Stimulated activated CD8-positive, alpha-beta memory T cell treated with anti-CD3 and anti-CD28 coated beads, Interleukin-4, amount 100 ng/mL, for 48 hours (primary cell): ENCODE measurements at places on chromosomes 12 and 14.

DNA sequence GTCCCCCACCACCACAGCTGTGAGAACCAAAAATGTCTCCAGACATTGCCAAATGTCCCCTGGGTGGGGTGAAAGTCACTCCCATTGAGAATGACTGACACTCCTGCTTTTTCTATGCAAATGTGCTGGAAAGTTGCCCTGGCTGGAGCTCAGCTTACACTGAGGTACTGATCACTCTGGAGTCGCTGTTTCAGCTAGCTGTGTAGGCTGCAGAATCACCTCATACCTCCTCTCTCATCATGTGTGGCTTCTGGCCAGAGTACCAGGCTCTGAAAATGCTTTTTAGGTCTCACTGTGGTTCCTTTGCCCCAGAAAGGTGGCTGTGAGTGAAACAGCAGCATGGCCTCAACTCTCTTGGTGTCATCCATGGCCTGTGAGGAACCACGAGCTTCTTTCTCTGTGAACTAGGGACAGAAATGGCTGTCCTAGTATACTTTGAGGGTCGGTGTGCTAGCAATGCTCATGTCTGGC lies 414.4 kb downstream of the DPF3 start:
- DNase-seq = no peak

DNA sequence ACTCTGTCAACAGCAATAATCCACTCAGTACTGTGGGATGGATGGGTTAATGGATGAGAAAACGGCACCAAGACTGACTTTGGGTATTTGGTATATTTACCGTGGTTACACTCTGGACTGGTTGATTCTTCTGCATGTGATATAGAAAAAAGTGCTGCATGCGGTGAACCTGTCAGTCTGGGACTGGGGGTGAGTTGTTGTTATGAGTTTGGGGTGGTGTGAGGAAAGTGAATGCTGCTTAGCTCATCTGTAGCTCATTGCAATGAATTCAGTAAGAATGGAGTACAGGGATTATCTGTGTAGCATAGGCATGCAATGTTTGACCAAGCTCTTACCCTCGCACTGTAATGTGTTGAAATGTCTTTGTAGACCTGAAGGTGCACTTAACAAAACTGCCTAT lies 6.0 kb downstream of the KCNA1 start:
- no peak for DNase-seq

DNA sequence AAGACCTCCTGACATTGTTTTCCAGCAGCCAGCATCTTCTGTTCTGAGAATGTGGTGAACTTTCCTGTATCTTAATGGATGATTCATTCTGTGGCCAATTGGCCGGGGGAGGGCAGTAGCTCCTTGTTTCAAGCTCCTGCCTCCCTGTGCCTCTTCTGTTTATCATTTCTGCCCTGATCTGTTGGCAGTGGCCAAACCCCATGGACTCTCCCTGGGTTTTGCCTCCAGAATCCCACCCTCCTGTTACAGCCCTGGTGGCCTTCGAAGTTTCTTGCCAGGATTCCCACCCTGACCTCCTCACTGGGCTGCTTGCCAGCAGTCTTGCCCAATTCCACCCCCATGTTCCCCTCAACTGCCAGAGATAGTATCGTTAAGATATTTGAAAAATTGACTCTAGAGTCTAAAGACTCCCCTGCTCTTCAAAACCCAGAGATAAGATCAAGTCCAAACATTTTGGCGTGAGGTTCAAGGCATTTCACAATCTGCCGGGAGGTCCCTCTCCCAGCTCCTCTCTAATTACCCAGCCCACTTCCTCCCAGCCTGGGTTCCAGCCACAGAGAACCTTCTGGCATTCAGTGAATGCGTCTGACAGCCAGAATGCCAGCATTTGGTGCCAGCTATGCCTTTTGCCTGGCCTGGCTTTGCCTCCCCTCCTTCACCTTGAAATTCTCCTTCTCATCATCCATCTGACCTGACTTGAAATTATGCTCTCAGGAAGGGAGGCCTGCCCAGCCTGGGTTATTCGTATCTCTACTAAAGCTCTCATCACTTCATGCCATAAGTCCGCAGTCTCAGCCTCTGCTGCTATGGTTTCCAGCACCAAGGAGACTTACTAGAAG lies 37.7 kb upstream of the TXNRD1 start:
- peak; percentile 30 for DNase-seq

DNA sequence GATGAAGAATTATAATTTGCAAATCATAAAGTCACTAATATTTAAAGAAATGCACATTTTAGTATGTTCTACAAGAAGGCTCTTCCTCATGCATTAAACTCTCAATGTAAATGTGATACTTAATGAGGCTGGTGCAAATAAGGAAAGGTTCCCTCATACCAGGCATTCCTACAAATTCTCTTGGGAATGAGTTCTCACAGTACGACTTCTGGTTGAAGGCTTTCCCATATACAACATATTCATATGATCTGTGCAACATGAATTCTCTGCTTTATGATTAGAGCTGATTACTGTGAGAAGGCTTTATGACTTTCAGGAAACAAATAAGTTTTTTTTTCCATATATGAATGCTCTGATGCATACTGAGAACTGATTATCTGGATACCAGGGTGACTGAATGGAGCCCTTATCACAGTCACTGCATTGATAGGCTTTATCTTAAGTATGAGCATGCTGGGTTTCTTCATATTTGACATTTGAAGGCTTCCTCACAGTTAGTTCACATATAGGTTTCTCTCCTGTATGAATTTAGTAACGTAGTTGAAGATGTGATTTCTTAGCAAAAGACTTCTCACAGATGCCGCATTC lies 293.9 kb downstream of the RAD51B start:
- DNase-seq = no peak

GRCh38 chr12:105225505-105226015 lies 10.4 kb downstream of the APPL2 start:
- no peak for DNase-seq

GRCh38 chr14:28666961-28667360 lies 99.6 kb upstream of the FOXG1 start:
- DNase-seq = no peak

GRCh38 chr12:54304187-54304810 lies 3.5 kb upstream of the NFE2 start:
- peak; percentile 43 for DNase-seq

DNA sequence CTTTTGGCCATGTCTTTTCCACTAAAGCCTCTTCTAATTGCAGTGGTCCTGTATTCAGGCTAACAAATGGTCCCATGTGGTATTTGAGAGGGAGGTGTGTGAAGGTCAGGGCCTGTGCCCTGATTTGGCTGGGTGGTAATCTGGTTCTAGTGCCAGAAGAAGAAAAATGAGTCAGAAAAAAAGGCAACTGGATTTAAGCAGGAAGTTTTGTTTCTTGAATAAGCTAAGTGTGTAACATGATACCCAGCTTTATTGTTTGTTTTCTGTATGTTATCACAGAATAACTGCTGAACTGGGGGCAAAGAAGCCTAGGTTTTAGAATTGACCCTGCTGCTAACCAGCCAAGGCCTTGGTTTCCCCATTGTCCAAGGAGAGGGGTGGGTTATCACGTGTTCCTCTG lies 134.0 kb downstream of the ANO6 start:
- DNase-seq = no peak

GRCh38 chr14:60621386-60621785 lies 27.9 kb downstream of the SIX1 start:
- DNase-seq = no peak

DNA sequence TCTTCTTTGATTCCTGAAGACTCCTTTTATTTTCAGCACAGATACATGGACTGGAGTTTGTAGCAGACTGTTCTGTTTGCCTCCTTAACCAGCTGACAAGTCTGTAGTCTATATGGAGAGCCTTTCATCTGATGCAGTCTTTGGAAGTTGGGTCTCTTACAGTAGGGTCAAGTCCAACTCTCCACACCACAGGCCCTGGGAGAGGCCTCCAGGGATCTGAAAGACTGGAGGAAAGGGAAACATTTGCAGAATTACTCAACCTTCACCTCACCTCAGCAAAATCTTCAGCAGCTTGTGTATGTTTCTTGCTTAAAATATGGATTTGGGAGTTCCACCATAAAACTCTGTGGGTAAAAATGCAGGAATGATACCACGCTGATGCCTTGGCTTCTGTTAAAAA lies 188.4 kb downstream of the MSRB3 start:
- DNase-seq = no peak

GRCh38 chr12:89469361-89469760 lies 55.2 kb downstream of the GALNT4 start:
- DNase-seq = peak; percentile 30

DNA sequence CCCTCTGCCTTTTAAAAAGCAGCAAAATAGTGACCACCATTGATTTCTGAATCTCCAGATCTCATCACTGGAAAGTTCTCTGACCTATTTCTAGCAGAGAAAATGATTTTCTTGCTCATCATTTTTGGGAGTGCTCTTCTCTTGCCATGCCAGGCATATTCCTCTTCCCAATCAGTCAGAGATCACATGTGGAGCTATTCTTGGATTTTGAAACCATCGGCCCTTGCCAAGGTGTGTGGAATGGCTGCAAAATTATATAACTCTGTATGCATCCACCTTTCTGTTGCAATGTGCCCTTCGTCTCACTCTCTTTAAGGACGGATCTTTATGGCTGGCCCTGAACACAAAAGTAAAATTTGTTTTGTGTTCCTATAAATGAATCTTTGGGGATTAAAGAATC lies 25.5 kb upstream of the LDHB start:
- DNase-seq = no peak

DNA sequence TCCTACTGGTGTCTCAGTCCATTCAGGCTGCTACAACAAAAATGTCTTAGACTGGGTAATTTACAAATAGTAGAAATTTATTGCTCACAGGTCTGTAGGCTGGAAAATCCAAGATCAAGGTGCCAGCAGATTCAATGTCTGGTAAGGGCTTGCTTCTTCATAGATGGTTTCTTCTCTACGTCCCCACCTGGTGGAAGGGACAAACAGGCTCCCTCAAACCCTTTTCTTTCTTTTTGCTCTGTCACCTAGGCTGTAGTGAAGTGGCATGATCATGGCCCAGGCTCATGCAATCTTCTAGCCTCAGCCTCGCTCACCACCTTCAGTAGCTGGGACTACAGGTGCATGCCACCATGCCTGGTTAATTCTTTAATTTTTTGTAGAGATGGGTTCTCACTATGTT lies 106.8 kb upstream of the RPH3A start:
- no peak for DNase-seq

DNA sequence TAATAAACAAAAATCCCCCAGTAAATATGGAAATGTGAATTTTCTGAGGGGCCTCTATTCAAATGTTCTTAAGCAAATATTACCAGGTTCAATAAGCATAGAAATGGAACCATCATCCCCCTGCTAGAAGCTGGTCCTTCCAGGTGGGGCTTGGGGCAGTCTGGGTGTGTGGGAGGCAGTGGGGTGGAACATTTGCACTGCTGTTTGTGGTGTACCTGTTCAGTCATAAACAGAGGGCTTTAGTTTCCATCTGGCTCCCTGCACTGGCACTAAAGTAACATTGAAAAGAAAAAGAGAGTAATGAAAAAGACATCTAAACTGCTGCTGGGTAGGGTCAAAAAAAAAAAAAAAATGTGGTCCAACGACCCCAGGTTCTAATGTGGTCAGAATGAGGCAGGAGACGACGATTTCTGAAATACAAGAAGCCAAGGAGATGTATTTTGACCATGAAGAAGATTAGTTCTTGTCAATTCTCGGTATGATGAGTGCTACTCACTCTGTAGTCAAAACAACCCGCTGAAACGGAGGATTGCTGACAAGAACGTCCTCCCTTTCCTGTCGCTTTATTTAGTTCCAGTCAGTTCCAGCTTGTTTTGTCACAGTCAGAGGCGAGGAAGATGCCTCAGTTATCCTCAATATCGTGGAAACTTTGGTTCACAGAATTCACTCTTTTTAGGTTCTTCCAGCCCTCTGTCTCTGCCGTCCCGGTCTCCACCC lies 44.2 kb upstream of the MANSC4 start:
- DNase-seq = peak; percentile 35

GRCh38 chr12:118120579-118121363 lies 15.2 kb upstream of the PEBP1 start:
- DNase-seq = peak; percentile 81

- DNase-seq = no peak
Measured at GRCh38 chr12:3045989-3046388, 31.2 kb upstream of the TSPAN9 start.

GRCh38 chr14:22883173-22883976 lies at the start of gene REM2:
REM2 (plus strand) TSS chr14:22883222; CDS start chr14:22883288, 66 bp downstream.
- no peak for DNase-seq

GRCh38 chr12:27996761-27997160 lies 24.2 kb upstream of the PTHLH start:
- DNase-seq = no peak

DNA sequence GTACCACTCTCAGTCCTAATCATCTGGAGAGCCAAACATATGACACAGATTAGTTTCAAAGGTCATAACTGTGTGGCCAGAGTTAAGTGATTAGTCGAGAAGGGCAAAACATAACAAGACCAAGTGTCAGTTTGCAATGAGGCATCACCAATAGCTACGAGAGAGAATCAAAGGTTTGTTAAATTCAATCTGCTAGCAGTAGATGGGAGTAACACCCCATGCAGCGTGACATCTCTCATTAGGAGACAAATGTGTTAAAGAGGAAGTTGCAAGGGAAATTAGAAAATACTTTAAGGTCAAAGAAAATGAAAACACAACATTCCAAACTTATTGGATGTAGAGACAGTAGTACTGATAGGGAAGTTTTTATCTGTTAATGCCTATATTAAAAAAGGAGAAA lies 135.7 kb upstream of the SYT10 start:
- DNase-seq = no peak

- no peak for DNase-seq
Measured at GRCh38 chr12:15131431-15131830, 89.8 kb downstream of the RERG start.

DNA sequence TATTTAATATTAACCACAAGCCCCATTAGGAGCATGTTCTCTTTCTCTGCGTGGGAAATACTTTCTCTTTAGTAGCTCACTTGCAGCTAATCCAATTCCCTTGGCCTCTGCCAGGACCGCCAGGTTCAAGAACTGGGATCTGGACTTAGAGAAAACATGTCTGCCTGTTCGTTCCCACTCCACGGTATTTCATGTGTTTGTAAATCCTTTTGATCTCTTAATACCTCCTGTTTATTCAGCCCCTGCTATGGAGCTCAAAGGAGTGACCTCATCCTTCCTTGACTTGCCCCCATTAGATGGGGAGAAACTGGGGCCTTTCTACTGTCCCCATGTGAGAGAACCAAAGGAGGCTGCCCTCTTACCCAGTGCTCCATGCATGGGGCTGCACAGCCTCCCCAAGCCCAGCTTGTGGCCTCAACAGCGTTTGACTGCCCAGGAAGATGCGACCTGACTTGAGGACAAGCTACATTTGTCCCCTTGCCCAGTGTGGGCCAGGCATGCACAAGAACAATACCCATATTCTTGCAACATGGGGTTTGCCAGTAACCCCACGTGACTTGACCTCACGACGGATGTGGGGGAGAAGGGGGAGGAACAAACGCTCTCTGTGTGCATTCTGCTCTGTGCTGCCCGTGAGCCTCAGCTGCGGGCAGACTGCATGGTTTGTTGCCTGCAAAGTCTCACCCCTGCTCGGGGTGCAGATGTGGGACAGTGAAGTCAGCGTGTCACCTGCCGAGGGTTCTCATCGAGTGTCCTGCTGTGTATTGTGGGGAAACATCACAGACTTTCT lies 30.3 kb downstream of the CD9 start:
- peak; percentile 74 for DNase-seq

- DNase-seq = no peak
Measured at GRCh38 chr12:53313996-53314395, 7.4 kb downstream of the AAAS start.
